CD8-positive, alpha-beta memory T cell (primary cell): ENCODE measurements at places on chromosomes 5 and 9.

- peak overlapping the region; percentile 6 for H3K27ac ChIP-seq
- peaks cover 14% of the 10 kb centered on the region for H3K4me1 ChIP-seq
- H3K27me3 ChIP-seq = no peaks in the 10 kb centered on the region
- no peak overlapping the region for H3K4me3 ChIP-seq
- H3K36me3 ChIP-seq = peaks cover 49% of the 10 kb centered on the region
Observed at GRCh38 chr9:131621551-131622358, 76.4 kb downstream of the PRRT1B start.

DNA sequence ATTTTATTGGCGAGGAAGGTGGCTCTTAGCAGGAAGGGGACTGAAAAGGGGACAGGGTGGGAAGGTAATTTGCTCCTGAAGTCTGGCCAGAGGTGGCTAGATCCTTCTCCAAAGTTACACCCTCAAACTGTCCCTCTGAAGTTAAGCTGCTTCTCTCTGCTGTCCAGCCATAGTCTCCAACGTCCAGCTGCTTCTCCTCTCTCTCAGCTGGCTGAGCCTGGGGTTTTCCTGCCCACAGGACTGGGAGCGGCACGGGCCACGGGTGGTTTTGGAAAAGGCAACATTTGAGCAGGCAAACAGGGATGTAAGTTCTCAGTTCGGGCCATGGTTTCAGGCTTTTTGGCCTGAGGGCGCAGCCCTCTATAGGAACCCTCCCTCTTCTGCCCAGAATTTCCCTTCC lies 128.3 kb downstream of the YIPF5 start:
- H3K27me3 ChIP-seq = no peaks in the 10 kb centered on the region
- DNase-seq = no peak
- H3K36me3 ChIP-seq = no peaks in the 10 kb centered on the region
- no peak overlapping the region for H3K4me3 ChIP-seq

GRCh38 chr5:170216257-170216864 lies 16.4 kb upstream of the C5orf58 start:
- no peaks in the 10 kb centered on the region for H3K36me3 ChIP-seq
- no peaks in the 10 kb centered on the region for H3K4me1 ChIP-seq
- no peak overlapping the region for H3K27ac ChIP-seq
- H3K4me3 ChIP-seq = no peak overlapping the region
- H3K27me3 ChIP-seq = no peaks in the 10 kb centered on the region
- DNase-seq = no peak

DNA sequence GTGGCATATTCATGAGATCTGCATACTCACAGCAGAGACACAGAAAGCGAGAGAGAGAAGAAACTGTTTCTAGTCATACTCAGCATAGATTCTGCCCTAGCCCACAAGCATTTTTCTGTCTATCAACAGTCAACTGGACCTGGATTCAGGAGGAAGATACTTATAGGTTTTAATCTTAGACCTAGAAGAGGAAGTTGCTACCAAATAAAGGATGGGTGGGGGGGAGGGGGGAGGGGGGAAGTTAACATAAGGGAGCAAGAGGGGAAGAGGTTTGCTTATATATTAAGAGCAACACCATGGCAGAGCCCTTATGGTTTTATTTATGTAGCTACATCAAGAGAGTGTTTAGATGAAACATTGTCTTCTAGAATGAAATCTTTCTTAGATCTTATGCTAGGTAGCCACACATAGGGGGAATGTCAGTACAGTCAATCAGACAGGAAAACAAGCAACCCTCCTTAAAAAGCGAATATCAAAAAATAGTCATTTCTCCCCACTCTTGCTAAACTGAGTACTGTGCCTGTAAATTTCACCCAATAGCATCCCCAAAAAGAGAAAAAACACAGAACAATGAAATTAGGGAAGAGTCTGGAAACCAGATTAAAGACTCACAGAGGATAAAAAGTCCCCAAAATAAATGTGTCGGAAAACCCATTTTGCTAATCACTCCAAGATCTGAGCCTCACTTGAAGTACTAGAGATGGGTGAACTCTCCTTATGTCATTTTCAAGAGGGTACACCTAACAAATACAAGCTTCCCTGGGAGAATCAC lies 192.7 kb upstream of the NR4A3 start:
- H3K4me1 ChIP-seq = no peaks in the 10 kb centered on the region
- H3K36me3 ChIP-seq = no peaks in the 10 kb centered on the region

GRCh38 chr9:126862104-126862761 lies 1.8 kb downstream of the ZBTB34 start:
- H3K27ac ChIP-seq = peak overlapping the region; percentile 28
- no peaks in the 10 kb centered on the region for H3K27me3 ChIP-seq

- DNase-seq = no peak
- no peaks in the 10 kb centered on the region for H3K4me1 ChIP-seq
- no peaks in the 10 kb centered on the region for H3K27me3 ChIP-seq
Observed at GRCh38 chr5:145244788-145245187, 590.4 kb downstream of the PRELID2 start.

DNA sequence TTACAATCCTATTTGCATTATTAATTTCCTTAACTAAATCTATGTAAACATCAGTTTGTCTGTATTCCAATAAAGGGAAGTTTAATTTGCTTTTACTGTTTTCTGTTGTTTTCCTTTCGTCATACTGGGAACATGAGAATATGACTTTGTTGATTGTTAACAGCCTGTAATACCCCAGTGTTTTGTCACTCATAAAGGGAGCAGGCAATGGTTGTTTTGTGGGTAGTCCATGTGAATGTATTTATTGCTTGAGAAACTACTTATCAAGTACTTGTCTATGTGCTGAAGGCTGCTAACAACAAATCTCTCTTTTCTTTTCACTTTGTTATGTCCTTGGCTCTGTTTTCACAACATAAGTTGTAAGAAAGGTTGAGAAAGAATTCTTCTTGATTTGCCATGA lies 1070.2 kb upstream of the ACO1 start:
- H3K27ac ChIP-seq = no peak overlapping the region
- no peak for DNase-seq
- H3K36me3 ChIP-seq = no peaks in the 10 kb centered on the region
- peaks cover 5% of the 10 kb centered on the region for H3K4me1 ChIP-seq

DNA sequence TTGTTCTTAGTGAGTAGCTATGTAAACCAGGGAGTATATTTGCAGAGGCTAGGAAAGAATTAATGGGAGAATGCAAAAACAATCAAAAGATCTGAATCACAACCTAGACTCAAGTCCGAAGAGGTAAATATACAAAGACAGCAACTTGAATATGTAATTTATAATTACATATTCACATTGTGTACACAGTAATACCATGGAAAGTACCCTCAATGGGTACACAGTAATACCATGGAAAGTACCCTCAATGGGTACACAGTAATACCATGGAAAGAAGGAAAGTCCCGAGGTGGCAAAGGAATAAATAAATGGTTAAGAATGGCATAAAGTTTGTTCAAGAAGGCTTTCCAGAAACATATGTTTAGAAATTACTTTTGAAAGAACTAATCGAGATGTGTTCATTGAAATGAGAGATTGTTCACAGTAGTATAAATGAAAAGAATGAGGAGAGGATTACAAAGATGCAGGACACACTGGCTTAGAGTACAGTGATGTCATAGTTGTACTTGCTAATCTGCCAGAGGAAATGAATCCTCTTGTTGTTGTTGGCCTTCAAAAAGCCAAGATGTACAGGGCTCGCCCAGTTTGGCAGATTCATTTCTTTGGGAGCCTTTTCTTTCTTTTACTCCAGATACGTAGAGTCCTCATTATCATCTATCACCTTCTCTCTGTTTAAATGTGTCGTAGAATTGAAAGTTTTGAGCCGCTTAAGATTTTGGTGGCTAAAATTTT lies 116.0 kb downstream of the UNC13B start:
- no peak overlapping the region for H3K27ac ChIP-seq
- H3K4me1 ChIP-seq = no peaks in the 10 kb centered on the region
- H3K4me3 ChIP-seq = no peak overlapping the region
- no peaks in the 10 kb centered on the region for H3K36me3 ChIP-seq
- no peak for DNase-seq

GRCh38 chr9:68780380-68780712 lies 75.3 kb downstream of the PIP5K1B start:
- H3K27me3 ChIP-seq = no peaks in the 10 kb centered on the region
- DNase-seq = no peak
- H3K27ac ChIP-seq = peak overlapping the region; percentile 89
- H3K36me3 ChIP-seq = no peaks in the 10 kb centered on the region
- peak overlapping the region; percentile 96 for H3K4me3 ChIP-seq

- H3K4me3 ChIP-seq = no peak overlapping the region
- H3K27me3 ChIP-seq = no peaks in the 10 kb centered on the region
- H3K27ac ChIP-seq = no peak overlapping the region
- H3K4me1 ChIP-seq = no peaks in the 10 kb centered on the region
Observed at GRCh38 chr9:111832449-111832848, 37.7 kb upstream of the SHOC1 start.

DNA sequence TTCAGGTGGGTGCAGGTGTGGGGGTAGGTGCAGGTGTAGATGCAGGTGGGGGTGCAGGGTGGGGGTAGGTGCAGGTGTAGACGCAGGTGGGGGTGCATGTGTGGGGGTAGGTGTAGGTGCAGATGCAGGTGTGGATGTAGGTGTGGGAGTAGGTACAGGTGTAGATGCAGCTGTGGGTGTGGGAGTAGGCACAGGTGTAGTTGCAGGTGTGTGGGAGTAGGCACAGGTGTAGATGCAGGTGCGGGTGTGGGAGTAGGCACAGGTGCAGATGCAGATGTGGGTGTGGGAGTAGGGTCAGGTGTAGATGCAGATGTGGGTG lies 94.6 kb downstream of the PHF2 start:
- H3K27me3 ChIP-seq = no peaks in the 10 kb centered on the region
- no peak overlapping the region for H3K27ac ChIP-seq
- H3K4me3 ChIP-seq = no peak overlapping the region
- peaks cover 4% of the 10 kb centered on the region for H3K36me3 ChIP-seq
